ENCODE measurements at places on chromosomes 1 and 21.

DNA sequence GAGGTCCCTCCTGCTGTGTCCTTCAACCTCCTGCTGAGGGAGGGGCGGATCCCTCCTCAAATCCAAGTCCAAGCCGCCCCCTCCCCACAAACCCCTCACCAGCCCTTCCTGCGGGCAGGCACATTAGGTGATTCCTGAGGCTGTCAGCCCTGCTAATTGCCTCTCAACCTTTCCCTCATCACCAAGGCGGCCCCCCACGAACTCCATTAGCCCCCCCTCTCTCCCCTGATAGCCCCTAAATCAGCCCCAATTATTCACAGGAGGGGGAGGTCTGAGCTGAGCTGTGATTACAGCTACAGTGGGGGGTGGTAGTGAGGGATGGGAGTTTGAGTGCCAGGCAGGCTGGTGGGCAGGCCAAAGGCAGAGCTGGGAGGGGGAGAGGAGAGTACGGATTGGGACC, 5.8 kb upstream of the PEAR1 start:
- no peak for DNase-seq

DNA sequence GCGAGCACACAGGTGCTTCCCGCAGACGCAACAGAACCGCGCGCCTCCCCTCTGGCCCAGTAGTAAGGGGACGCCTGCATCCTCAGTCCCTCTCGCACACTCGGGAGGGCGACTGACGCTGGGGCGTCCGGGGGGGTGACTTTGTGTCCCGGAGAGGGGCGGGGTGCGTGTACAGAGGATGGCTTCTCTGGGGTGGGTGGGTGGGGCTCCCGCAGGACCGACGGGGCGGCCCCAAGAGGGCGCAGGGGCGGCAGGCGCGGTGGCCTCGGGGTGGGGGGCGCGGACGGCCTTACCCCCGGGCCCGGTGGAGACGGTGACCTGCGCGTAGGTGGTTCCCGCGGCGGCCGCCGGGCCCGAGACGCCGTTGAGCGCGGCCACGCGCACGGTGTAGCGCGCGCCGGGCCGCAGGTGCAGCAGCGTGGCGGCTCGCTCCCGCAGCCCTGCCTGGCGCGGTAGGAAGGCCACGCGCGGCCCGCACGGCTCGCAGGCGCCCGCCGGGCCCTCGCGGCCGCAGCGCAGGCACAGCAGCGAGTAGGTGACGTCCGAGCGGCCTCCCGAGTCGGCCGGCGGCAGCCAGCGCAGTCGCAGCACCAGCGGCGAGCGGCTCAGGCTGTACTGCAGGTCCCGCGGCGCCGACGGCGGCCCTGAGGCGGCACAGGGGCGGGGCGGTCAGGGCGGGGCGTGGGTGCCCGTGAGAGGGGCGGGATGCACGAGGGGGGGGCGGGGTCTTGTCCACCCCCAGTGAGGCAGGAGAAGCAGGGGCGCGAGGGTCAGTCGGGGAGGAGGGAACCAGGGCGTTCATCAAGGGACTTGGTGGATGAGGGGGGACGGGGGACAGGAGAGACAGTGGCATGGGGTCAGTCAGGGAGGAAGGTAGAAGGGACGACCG, 12.1 kb downstream of the EPHA10 start:
- DNase-seq: no peak

GRCh38 chr1:185965870-185966269, 231.7 kb downstream of the HMCN1 start:
- no peak for DNase-seq

- no peak for DNase-seq
Measured at GRCh38 chr1:208851366-208851765, 607.2 kb upstream of the PLXNA2 start.

DNA sequence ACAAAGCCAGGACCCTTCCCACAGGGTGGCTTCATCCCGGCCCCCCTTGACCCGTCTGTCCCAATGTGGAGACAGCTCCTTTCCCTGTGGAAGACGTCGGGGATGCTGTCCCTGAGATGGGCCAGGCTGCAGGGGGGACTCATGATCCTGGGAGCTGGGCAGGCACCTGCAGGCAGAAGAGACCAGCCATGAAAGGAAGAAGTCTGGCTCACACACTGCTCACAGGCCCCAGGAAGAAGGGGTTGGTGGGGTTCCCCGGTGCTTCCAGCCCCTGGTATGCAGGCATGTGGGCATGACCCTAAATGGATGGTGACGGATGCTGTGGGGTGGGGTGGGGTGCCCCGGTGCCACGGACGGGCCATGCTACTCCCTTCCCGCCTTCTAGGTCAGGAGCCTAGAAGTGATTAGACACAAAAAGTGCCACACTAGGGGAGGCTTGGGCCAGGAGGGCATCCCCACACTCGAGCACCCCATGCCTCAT, 8.3 kb downstream of the ACTRT2 start:
- no peak for DNase-seq
